ENCODE measurements at places on chromosomes 16 and 17.

DNA sequence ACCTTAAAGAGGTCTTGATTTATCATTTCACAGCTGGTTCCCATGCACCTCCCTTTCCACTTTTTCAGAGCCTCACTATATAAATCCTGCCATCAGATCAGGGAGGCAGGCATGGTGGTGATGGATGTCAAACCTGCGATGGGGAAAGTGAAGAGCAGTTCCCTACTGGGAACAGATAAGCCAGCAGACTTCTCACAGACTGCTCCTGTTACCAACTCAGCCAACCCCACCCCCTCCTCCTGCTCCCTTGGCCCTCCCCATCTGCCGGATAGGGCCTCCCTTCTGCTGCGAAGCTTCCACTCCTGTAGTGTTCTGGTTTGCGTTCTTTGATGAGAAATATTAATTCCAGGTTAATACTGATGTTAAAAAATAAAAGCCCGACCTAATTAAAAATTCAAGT is 232.1 kb downstream of the STX8 start:
- DNase-seq, result no peak

GRCh38 chr17:56085576-56086267 is 67.6 kb upstream of the ANKFN1 start:
- no peak for DNase-seq

- no peak for DNase-seq
Measured at GRCh38 chr17:78583091-78583490, 5.9 kb upstream of the DNAH17 start.

GRCh38 chr17:73899839-73900238 is 255.6 kb upstream of the SDK2 start:
- DNase-seq, result no peak

GRCh38 chr16:1907226-1907860 is 10.9 kb downstream of the HS3ST6 start:
- DNase-seq, result no peak

DNA sequence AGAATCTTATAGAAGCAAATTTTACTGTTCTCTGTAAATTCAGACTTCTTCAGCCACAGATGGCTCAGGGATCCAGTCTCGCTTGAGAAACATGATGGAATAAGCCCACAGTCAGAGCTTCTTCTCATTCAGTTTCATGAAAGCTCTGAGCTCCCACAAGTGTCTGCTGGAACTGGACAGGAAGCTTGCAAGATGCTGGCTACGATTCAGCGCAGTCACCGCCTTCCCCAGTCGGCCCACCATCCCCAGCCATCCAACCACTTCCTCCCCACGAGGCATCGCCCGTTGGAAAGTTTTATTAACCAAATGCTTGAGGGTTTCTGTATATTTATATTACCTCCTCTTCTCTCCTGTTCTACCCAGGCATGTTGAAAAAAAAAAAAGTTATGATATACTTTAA is 171.7 kb downstream of the ZFHX3 start:
- no peak for DNase-seq

- DNase-seq, result peak; percentile 81
Measured at GRCh38 chr16:57297856-57298255, 13.4 kb upstream of the PLLP start.

DNA sequence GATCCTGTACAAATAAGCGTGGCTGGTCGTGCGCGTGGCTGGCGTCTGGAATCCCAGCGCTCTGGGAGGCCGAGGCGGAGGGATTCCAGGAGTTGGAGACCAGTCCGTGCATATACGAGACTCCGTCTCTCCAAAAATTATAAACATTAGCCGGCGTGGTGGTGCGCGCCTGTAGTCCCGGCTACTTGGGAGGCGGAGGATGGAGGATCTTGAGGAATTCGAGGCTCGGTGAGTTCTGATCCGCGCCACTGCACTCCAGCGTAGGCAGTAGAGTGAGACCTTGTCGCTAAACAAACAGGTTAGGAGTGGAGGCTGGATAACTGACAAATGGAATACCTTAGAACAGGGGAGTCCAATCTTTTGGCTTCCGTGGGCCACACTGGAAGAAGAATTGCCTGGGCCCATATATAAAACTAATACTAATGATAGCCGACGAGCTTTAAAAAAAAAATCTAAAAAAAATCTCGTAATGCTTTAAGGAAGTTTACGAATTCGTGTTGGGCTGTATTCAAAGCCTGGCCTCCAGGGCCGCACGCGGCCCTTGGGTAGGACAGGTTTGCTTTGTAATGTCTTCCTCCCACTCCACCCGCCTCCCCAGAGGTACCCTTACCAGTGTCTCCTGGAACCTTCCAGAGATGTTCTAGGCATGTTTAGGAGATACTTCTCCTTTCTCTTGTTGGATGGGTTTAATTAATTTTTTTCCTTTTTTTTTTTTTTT is 909 bp upstream of the RSL1D1 start:
- DNase-seq, result no peak

DNA sequence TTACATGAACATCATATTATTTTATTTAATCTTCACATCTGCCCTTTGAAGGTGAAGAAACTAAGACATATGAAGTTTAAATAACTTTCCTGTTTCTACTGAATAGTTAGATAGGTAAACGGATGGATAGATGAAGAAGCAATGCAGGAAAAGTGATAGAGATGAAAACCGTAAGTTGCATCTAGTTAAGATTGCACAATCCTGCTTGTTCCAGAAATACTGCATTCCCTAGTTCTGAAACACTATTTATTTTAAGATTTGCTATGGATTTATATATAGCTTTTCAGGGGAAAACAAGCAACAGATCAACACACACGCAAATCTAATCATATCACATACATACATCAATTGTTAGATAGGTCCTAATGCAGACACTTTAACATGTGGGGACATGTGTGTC is 512.7 kb upstream of the C16orf82 start:
- no peak for DNase-seq

DNA sequence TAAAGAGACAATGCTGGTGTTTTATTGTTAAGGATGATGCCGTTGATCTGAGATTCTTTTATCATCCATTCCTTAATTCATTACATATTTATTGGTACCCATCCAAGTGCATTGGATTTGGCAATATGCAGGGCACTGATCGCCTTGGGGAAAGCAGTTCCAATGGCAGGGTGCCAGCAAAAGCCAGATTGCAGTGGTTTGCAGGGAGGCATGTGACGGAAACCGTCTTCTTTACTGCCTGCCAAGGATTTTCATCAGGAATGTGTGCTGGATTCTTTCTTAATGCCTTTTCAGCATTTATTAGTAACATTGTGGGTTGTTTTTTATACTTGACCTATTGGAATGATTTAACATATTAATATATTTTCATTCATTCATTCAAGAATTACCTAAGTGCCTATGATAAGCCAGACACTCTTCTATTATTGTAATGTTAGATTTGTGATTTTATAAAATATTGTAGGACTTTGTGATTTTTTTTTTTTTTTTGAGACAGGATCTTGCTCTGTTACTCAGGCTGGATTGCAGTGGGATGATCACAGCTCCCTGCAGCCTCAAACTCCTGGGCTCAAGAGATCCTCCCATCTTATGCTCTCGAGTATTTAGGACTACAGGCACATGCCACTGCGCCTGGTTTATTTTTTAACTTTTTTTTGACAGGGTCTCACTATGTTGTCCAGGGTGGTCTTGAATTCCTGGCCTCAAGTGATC is 93.4 kb upstream of the TNRC6A start:
- DNase-seq, result no peak

DNA sequence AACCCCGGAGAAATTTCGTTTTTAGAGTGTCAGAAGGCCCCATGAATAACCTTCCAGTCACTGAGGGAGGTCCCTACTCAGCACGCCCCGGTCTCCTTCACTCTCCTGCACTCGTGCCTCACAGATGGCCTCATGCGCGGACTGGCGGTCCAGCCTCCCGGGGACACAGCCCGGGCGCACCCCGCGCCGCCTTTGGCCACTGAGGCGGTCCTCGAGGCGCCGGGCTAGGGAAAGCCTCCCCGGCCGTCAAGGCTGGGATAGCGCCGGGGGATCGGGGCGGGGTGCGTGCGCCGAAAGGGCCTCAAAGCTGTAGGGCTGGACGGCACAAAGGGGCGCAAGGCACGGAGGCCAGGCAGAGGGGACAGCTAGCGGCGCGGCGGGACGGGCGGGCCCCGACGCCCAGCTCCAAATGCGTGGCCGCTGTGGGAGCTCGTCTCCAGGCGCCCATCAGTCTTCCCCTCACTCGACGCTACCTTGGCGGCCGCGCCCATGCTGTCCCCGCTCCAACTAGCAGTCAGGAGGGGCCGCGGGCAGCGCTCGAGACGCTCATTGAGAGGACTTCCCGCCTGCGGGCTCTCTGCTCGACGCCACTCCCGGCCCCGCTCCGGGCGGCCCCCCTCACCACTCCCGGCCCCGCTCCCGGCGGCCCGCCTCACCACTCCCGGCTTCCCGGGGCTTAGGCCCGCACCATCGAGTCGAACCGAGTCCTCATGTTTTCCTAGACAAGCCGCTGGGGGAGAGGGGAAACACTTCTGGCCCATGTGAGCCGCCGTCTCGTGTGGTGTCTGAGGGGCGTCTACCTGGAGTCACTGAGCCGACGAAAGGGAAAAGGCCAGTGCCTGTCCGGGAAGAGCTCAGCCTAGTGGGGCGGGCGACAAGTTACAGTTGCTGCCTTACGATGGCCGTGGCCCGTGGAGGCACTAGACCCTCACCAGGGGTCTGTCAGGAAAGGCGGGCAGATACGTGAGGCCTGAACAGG is at the start of gene USP6:
Gene USP6 (plus strand): TSS at position 360 of the 979 bp plus-strand sequence. CDS start 14,336 bp downstream, outside the sequence.
- DNase-seq, result no peak

- DNase-seq, result no peak
Measured at GRCh38 chr16:66115373-66115772, 251.1 kb upstream of the CDH5 start.

GRCh38 chr16:77057161-77057774 is 133.7 kb upstream of the MON1B start:
- no peak for DNase-seq

DNA sequence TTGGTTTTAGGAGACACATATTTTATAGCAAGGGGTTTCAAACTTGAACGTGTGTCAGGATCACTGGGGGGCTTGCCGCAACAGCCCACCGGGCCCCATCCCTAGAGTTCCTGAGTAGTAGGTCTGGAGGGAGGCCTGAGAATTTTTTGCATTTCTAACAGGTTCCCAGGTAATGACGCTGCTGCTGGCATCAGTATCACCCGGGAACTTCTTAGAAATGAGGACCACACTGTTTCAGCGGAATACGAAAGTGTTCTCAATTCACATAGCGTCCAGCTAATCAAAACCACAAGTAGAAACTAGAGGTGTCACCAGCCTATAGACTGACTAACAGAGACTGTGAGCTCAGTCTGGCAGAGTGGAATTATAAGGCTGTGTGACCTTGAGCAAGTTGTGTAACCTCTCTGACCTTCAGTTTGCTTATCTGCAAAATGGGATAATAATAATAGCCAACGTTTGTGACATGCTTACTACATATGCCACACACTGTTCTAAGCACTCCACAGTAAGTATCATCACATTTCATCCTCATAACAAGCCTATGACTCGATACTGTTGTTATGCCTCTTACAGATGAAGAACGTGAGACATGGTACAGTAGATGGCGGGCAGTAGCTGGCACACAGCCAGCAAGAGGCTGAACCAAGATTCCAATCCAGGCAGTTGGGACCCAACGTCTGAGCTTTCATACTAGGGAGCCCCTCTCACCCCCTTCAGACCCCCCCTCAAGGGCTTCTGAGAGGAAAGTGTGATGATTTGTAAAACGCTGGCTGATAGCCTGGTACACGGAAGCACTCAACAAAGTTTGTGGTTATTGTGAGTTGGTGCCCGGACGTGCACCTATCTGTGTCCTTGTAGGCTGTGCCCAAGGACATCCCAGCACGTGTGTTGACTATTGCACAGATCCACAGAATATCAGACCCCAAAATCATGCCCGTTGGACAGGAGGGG is 4.6 kb upstream of the ICAM2 start:
- DNase-seq, result peak; percentile 70

DNA sequence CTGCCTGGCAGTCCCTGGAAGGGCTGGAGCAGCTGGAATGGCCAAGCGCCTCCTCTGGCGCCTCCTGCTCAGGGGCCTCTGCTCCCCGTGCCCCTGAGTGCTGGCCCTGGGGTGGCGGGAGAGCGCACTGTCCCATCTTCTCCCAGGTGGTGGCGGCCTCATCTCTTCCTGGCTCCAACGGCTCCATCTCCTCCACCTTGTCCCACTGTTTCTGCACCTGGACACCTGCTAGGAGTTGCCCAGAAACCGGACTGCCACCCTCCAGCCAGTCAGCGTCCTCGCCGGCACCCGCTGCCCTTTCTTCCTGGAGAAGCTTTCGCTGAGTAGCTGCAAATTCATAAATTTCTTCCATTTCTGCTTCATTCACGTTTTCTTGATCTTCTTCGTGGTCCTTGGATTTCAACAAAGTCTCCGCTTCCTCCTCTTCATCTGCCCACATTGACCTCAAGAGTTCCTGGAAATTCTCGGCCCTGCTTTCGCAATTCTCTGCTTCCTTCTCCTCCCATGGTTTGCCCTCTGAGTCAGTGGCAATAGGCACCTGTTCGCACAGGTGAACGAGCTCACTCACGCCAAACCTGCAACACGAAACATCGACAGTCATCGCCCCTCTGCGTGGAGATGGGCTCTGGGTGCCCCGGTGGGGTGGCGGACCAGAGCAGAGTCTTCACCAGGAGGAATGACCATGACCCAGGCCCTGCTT is 13.7 kb upstream of the NLRC3 start:
- no peak for DNase-seq

DNA sequence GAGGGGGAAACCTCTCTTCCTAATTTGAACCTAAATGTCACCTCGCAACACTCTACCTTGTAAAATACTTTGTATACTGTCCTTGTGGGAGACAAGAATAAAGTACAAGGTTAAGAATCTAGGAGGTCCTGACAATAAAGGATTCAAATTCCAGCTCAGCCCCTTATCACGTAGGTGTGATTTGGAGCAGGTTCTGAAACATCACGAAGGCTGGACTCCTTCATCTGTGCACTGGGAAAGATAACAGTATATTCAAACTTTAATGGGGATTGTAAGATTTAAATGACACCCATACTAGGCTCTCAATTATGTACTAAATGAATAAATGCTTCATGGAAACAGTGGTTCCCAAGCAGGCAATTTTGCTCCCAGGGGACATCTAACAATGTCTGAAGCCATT is 2.1 kb downstream of the TXNDC11 start:
- no peak for DNase-seq

- no peak for DNase-seq
Measured at GRCh38 chr17:77120868-77121267, 19.9 kb upstream of the SEC14L1 start.

DNA sequence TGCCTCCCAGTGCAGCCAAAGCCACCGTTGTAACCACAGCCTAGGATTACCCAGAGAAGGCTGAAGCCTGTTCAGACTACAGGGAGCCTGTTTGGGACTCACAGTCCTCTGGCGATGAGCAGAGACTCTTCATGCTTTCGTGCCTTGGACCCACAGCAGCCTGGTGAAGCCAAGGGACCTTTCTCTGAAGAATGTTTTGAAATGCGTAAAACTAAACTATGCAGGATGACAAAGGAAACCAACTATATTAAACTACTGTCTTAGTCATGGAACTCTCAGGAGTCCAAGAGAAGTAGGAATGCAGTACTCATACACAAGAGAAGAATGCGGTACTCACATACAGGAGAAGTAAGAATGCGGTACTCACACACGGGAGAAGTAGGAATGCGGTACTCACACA is 20.9 kb downstream of the ABR start:
- DNase-seq, result no peak

Data from CD8-positive, alpha-beta T cell (primary cell).